Stimulated activated CD8-positive, alpha-beta memory T cell treated with anti-CD3 and anti-CD28 coated beads, Interleukin-15, amount 100 ng/mL, for 24 hours (primary cell): ENCODE measurements at places on chromosomes 2 and 18.

- no peak for DNase-seq
These were observed 213.8 kb downstream of the SH3BP4 start for GRCh38 chr2:235165631-235166030.

- DNase-seq, result no peak
These were observed 43.4 kb upstream of the OTOF start for GRCh38 chr2:26521054-26521912.

- no peak for DNase-seq
These were observed 5.1 kb downstream of the RHOB start for GRCh38 chr2:20451761-20452499.

DNA sequence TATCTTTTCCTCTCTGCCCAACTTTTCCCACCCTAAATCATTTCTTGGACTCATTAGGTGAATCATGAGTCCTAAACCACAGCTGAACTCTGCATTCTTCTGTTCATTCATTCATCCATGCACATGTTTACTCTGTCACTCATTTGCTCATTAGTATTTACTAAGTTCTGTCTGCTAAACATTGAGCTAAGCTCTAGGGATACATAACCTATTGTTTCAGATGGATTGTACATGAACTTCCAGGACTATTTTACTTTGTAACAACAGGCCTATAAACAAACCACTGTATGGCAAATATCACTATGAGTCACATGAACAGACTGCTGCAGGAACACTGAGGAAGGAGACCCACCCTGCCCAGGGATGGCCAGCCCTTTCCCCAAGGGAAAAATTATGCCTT, 14.6 kb upstream of the DYNC2LI1 start:
- DNase-seq, result no peak

DNA sequence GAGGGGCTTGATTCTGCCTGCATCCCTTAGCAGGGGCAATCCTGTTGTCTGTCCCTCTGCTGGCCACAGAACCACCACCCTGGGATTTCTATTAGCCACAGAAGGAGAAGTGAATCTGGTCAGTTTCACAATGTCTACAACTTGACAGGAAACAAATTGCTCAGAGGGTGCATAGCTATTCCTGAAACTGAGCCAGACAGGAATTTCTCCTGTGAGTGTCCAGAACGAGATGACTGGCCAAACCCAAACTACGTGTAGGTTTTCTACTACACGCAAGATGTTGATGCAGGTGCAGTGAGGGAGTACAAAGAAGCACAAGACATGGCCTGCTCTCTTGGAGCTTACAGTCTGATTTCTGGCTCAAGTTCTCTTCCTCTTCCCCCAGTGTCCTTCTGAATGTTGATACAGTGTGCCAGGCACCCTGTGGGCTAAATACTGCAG, 201.9 kb downstream of the CLIP4 start:
- DNase-seq, result no peak

GRCh38 chr2:39202639-39203369, 41.0 kb downstream of the CDKL4 start:
- no peak for DNase-seq

DNA sequence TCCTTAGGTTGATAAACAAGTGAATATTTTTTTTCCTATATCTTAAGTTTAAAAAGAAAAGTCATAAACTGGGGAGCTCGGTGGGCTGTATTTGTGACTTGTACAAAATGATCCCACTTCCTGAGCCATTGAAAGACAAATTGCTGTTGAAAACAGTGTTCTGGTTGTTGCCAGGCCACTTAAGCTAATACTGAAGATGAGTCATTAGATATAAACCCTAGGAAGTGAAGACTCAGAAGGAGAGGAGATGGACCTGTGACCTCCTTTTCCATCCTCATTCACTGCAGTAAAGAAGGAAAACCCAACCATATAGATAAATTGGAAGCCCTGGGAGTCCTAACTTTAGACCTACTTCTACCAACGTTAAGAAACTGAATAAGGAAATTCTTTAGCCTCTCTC, 46.2 kb upstream of the SERPINE2 start:
- no peak for DNase-seq

DNA sequence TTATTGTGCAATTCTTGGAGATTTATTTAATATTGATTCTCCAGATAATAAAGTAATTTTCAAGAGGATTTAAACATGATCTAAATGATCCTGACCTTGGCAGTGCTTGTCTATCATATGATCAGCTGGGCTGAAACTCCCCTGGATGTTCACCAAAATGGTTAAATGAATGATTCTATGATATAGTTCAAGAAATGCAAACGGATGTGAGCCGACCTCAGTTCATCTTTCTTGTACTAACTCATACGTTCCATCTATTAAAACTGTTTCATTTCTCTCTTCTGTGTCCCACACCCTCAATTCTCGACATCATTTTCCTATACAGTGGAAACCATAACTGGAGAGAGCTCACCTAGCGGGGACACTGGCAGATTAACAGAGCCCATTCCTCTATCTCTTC, 281.7 kb upstream of the CCDC68 start:
- no peak for DNase-seq
